Left lung (tissue), 14 donors: ENCODE measurements at places on chromosomes 2 and 18. TPM values are rescaled to one million over a fixed set of nuclear protein-coding genes. Genes with fewer than 3 reads are reported as not detected.

The NCKAP5 gene
- polyA plus RNA-seq: 15.0 TPM

The CAPN13 gene
- 2.2 TPM for polyA plus RNA-seq

The RGPD6 gene
- polyA plus RNA-seq: 55.2 TPM

The COL6A3 gene
- polyA plus RNA-seq: 761 TPM

The IL18R1 gene
- polyA plus RNA-seq: 2.2 TPM

The PAIP2B gene
- 11.5 TPM for polyA plus RNA-seq

The SPEG gene
- polyA plus RNA-seq: 28.7 TPM

The LOXL3 gene
- polyA plus RNA-seq: 10.7 TPM

The NDUFS1 gene
- 57.9 TPM for polyA plus RNA-seq

The LTBP1 gene
- polyA plus RNA-seq: 56.8 TPM

The ABCA12 gene
- 0.03 TPM for polyA plus RNA-seq

The MYL12A gene
- 376 TPM for polyA plus RNA-seq

The ST3GAL5 gene
- 99.3 TPM for polyA plus RNA-seq

The SAG gene
- 0.17 TPM for polyA plus RNA-seq

The SNRNP200 gene
- 184 TPM for polyA plus RNA-seq

The EN1 gene
- polyA plus RNA-seq: not detected
